ENCODE measurements at places on chromosomes 12 and 14. TPM values are rescaled to one million over a fixed set of nuclear protein-coding genes. Genes with fewer than 3 reads are reported as not detected.

POTEG gene
- total RNA-seq = not detected

DNA sequence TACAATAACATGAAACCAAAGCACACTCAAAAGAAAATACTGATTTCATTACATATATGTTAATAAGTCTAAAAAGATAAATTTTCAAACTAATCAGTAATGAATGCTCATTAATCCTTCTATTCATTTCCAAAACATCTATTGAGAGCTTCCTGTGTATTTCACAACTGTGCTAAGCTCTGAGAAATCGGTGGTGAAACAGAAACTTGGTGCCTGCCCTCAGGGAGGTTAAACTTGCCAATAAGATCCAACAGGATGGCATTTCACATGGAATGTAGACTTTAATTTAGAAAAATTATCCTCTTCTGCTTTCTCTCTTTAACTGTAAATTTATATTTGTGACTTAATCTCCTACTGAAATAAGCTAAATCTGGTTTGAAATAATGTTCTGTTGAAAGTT lies 70.9 kb upstream of the SLC38A4 start:
- H3K27ac ChIP-seq = no peak overlapping the region
- no peaks in the 10 kb centered on the region for H3K27me3 ChIP-seq
- DNase-seq = no peak
- no peak overlapping the region for H3K4me3 ChIP-seq

DNA sequence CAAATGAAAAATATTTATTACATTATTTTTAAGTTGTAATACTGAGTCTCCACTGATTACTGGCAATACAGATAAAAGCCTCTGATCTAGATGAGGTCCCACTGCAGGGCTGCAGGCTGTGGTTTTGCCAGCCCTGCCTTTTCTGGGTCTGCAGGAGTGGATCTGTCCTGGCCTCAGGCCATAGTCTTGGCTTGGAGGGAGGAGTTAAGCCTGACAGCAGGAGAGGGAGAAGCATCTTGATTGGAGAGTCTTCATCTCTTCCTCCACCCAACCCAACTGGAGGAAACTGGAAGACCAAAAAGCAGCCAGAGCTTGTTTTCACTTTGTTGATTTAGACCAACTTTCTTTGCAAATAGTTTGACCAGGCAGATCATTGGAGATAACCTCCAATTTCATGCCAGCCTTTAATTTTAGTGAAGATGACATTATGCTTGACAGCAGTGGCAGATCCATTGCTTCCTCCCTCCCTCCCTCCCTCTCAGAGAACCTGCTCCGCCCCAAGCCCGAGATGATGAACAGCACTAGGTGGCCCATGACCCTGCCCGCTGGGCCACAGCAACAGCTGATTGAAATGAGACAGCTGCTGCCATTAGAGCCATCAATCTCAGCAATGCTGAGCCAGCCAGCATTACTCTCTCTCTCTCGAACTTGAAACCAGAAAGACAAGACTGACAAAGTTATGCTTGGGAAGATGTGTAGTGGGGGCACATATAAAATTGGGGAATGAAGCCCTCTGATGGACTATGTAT lies 222.4 kb downstream of the GLT1D1 start:
- no peaks in the 10 kb centered on the region for H3K36me3 ChIP-seq
- no peaks in the 10 kb centered on the region for H3K4me1 ChIP-seq
- no peaks in the 10 kb centered on the region for H3K27me3 ChIP-seq
- DNase-seq = no peak

GRCh38 chr12:39541471-39541870 lies 78.1 kb downstream of the ABCD2 start:
- no peak overlapping the region for H3K4me3 ChIP-seq
- no peaks in the 10 kb centered on the region for H3K27me3 ChIP-seq
- DNase-seq = no peak
- no peak overlapping the region for H3K27ac ChIP-seq

OAS3 gene
- 13.9 TPM for total RNA-seq

CKB gene
- total RNA-seq = 5.8 TPM

PRPH gene
- 0.56 TPM for total RNA-seq

PZP gene
- not detected for total RNA-seq

All from CD4-positive, alpha-beta T cell (primary cell).